ENCODE measurements at places on chromosomes 2 and 18. TPM values are rescaled to one million over a fixed set of nuclear protein-coding genes. Genes with fewer than 3 reads are reported as not detected.

- no peak for DNase-seq
These were observed 373.9 kb downstream of the GPD2 start for GRCh38 chr2:156810094-156810493.

- no peak for DNase-seq
These were observed 32.6 kb downstream of the BIN1 start for GRCh38 chr2:127074358-127074757.

GRCh38 chr2:68734688-68735525 lies at the start of gene ARHGAP25:
Gene ARHGAP25 (plus strand): TSS chr2:68734811. CDS start chr2:68735200, 389 bp downstream.
- no peak for DNase-seq

- no peak for DNase-seq
These were observed 961 bp downstream of the RBM43 start for GRCh38 chr2:151260573-151261230.

DNA sequence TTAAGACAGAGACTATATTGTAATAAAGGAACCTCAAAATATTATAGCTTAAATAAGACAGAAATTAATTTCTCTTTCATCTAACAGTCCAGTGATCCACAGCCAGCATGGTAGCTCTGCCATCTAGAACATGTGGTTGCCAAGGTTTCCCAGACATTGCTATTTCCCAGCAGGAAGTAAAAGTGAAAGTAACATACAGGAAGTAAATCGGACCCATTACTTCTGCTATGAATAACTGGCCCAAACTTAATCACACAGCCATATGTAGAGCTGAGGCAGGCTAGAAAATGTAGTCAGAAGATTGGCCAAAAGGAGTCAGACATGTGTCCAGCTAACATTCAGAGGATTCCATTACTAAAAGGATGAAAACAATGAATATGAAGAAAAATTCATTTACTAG lies 71.0 kb downstream of the NOL4 start:
- DNase-seq = peak; percentile 13

DNA sequence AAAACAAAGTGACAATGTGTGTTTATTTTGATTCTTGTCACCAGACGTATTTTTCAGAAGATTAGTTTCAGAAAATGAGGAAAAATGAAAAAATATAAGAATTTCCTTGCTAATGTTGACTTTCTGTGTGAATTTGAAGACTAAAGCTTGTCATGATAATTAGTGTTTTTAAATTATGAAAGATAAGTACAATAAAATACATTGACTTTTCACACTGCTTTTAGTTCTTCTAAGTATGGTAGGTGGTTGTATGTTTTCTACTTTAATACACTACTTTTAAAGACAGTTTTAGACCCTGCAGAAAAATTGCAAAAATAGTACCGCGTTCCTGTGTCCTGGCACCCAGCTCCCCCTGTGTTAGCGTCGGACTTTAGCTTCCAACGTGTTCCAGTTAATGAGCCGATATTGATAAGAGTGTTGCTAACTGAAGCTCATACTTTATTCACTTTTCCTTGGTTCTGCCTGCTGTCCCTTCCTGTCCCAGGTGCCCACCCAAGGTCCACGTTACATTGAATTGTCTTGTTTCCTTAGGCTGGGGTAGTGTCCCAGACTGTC lies 695 bp downstream of the RBFA start:
- DNase-seq = peak; percentile 12

GRCh38 chr2:12099374-12099773 lies 352.9 kb downstream of the LPIN1 start:
- DNase-seq = no peak

Gene ACKR3
- 87.5 TPM for total RNA-seq

Gene CNDP1
- not detected for total RNA-seq

- no peak for DNase-seq
These were observed 134.5 kb downstream of the GALNT14 start for GRCh38 chr2:31003749-31004148.

Gene PAIP2B
- 3.1 TPM for total RNA-seq

Gene BCL2L11
- total RNA-seq = 16.4 TPM

- no peak for DNase-seq
These were observed 97.3 kb upstream of the DCC start for GRCh38 chr18:52242711-52243110.

Gene CDCA7
- 76.9 TPM for total RNA-seq

Gene CD8B
- total RNA-seq = not detected

DNA sequence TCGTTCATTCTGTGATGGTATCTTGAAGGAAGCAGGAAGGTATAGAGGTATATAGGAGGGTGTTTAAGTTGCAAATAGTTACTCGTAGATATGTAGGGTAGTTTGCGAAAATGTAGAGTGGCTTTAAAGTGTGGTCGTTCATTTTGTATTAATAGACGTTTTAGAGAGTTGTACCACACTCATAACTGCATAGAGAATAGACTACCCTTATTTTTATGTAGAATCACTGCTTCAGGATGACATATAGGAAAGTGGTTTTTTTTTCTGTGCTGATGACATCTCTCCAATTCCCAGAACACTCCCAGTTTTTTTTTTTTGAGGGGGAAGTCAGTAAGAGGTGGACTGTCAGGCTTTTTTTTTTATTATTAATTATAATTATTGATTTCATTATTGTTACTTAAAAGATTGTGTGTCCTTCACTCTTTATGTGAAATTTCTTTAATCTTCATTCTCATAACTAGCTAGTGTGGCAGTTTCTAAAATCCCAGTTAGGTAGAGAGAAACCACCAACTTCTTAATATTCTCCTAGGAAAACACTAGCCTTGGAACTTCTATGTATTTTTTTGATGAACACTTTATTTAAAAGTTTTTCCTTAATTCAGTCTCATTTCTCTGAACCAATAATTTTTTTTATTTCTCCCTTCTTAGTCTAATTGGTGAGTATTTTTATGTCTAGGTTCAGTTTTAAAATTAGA lies 1.5 kb downstream of the ACTR3 start:
- DNase-seq = no peak

GRCh38 chr2:141647353-141647752 lies 483.5 kb downstream of the LRP1B start:
- DNase-seq = no peak

Gene GPAT2
- total RNA-seq = 0.08 TPM

Gene NHEJ1
- 21.7 TPM for total RNA-seq

Gene M1AP
- not detected for total RNA-seq

Gene FIGN
- 7.2 TPM for total RNA-seq

Gene DYNC2LI1
- 14.8 TPM for total RNA-seq

Gene AQP12A
- total RNA-seq = not detected

DNA sequence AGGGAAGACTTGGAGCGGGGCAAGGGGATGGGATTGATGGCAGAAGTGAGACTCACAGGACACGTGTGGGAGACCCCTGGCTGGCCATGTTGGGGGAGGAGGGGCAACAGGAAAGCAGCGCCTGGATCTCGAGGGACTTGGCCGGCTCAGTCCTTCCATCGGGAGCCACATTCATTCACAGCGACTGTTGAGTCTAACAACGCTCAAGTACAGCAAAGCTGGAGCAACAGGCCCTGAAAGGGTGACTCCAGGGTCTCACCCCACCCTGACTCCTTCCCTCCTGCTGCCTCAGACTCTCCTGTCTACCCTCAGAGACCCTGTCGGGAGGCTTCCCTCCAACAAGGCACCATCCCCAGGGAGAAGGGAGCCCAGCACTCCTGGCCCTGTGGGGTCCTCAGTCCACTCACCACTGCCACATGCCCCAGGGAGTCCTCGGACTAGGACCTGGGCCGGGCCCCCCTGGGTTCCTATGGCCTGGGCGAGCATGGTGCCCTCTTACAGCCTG lies 14.8 kb upstream of the ALPI start:
- no peak for DNase-seq

DNA sequence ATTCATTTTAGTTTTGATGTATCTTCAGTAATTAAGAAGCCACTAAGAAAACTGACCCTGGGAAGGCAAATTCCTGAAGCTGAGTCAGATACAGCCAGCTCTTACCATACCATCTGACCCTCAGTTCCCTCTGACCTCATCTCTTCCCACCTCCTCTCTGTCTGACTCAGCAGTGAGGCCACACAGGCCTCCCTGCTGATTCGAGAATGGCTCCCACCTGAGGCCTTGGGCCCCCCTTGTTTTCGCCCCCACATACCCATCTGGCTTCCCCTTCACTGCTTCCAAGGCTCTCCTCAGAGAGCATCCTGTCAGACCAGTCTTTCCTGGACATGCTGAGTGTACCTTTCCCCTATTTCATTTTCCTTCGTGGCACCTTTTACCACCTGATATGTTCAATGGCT lies 71.0 kb upstream of the CYP1B1 start:
- DNase-seq = peak; percentile 53

DNA sequence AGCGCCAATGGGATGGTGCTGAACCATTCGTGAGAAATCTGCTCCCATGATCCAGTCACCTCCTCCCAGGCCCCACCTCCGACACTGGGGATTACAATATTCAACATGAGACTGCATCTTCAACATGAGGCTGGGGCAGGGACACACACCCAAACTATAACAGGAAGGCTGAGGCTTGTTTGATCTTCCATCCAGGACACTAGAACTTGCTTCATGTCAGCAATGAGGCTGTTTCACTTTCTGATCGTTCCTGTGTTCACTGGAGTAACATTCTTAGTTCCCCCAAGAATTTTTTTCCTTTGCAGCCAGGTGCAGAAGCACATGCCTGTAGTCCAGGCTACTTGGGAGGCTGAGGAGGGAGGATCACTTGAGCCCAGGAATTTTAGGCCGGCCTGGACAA lies 30.8 kb upstream of the SOX11 start:
- DNase-seq = no peak

Gene RNU2-63P
- total RNA-seq = not detected

Gene WDR33
- total RNA-seq = 52.8 TPM

- no peak for DNase-seq
These were observed 10.5 kb downstream of the MAPRE3 start for GRCh38 chr2:26980971-26981370.

DNA sequence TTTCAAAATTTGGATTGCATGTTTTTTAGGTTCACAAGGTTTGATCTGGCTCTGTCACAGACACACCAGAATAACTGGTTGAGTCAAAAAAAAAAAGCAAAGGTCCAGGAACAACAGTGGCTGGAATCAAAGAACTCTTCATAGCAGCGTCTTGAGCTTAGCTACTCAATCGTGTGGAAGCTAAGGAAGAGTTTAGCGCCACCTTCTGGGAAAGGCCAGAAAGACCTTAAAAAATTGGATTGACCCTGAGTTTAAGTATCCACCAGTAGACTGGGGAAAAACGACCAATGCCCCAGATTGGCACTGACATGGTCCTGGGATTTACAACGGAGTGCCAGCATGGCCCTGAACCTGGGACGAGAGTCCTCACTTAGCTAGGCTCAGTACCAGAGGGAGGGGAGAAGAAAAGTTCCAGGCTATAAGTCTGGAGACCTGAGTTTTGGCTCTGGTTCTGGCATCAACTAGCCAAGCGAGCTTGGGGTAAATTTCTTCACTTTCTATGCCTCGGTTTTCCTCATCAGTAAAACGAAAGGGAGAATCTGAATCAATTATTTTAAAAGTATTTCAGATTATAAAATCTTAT lies 71.1 kb upstream of the TFCP2L1 start:
- DNase-seq = peak; percentile 54

Gene AQP12B
- total RNA-seq = not detected

DNA sequence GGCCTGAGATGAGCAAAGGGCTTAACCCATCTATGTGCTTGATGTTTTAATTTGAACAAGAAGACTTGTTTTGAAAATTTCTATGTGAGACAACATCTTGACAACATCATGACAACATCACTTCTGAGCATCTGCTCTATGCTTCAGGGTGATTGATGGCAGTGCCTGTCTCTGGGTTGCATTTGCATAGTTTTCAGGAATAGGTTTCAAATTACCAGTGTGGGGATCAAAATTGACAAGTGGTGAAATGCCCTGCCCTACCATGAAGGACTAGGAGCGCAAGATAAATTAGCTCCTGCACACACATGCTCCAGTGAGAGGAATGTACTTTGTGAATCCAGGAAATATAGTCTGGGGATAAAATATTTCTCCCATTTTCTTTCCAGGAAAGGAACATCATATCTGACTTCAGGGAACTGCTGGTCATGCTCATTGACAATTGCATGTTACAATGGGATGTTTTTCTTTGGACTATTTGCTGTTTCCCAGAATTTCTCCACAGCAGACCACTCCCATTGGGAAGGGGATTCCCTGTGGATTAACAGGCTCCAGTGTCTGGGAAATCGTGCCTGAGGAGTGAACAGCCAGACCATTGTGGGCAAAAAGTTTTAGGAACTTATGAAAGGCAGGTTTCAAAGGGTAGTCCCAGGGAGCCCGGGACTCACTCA lies 45.3 kb upstream of the IL1R2 start:
- DNase-seq = peak; percentile 13

DNA sequence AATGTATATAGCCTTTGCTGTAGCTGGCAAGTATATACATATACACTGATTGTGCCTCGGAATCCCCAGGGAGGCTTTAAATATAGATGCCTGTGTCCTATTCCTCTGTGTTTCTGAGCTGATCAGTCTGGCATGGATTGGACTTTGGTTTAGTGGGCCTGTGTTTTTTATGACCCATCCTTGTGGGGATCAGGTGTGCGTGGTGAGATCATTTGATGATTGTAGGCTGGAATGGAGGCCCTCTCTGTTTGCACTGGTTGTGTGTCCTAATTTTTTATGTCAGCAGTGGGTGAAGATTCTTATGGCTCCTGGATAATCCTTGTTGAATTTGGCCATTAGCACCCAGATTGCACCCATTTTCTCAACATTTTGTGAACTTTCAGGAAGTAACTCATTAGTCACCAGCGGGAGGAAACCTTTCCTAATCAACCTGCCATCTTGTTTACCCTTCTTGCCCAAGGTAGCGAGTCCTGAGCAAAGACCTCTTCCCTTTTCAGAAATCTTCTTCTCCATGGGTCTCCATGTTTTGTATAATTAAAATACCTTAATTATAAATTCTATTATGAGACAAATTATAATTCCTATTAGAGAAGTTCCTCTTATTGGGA lies 75.8 kb downstream of the UGGT1 start:
- DNase-seq = no peak

Gene ASNSD1
- total RNA-seq = 165 TPM

Gene TMEM198
- total RNA-seq = 8.2 TPM

DNA sequence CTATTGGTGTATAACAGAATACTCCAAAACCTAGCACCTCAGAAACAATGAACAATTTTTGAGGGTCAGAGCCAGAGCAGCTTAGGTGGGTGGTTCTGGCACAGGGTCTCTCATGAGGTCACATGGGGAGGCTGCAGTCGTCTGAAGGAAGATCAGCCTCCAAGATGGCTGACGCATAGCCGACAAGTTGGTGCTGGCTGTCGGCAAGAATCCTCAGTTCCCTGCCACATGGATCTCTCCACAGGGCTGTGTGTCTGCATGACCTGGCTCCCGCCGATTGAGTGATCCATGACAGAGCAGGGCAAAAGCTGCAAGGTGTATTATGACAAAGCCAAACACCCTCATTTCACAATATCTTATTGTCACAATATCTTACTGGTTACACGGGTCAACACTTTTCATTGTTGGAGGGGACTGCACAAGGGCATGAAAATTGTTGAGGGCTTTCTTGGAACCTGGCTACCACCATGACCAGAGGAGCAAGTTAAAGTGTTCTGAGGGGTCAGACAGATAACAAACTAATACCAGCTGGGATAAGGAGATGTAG lies 4.2 kb downstream of the MYL12B start:
- no peak for DNase-seq

- no peak for DNase-seq
These were observed 77.4 kb upstream of the GCFC2 start for GRCh38 chr2:75788154-75788553.

Gene LAPTM4A
- 121 TPM for total RNA-seq
